Activated CD4-positive, alpha-beta T cell treated with anti-CD3 and anti-CD28 coated beads for 36 hours (primary cell): ENCODE measurements at places on chromosomes 6 and 20. TPM values are rescaled to one million over a fixed set of nuclear protein-coding genes. Genes with fewer than 3 reads are reported as not detected.

DNA sequence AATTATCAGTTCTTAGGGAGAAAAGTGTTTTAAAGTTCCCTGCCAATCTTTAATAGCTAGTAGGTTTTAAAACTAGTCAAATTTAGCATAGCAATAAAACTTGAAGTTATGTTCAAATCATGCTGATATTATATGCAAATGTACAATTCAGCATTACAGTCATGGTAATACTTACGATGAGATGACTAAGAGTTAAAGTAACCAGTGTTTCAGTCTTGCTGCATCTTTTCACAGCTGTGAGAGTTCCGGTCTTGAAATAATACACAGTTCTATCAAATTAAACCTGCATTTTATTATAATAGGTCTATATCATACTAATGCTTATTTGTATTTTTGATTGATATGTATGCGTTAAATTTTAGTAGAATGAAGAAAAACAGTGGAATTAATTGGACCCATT lies 26.1 kb downstream of the POPDC3 start:
- no peak for DNase-seq

GRCh38 chr20:53872561-53873229 lies 197.7 kb downstream of the BCAS1 start:
- DNase-seq = peak; percentile 54

DNA sequence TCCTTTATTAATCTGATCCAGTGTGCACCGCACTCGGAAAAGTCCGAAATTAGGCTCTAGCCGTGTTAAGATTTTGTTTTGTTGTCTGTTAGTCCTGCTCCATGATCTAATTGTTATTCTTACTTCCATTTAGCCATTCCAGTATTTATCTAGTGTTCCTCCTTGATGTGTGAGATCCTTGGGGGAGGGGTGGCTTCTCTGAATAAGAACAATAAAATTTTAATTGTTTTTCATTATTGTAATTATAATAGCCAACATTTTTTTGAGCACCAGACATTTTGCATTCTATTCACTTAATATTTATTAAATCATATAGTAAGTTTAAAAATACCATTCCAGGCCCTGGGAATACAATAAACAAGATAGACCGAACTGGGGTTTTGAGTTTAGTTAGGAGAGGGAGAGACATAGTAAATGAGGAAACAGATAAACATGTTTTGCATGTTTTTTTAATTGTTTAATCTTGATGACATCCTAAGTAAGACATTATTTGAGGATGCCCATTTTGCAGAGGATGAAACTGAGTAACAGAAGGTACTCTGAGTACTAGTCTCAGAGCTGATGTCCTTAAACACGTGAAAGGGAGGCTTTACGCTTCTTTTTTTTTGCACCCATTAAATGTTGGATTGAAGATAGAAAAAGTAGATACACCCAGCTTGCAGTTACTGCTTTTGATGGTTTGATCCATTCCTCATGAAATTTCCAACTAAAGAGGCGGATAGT lies 1.2 kb downstream of the CBFA2T2 start:
- DNase-seq = no peak

DNA sequence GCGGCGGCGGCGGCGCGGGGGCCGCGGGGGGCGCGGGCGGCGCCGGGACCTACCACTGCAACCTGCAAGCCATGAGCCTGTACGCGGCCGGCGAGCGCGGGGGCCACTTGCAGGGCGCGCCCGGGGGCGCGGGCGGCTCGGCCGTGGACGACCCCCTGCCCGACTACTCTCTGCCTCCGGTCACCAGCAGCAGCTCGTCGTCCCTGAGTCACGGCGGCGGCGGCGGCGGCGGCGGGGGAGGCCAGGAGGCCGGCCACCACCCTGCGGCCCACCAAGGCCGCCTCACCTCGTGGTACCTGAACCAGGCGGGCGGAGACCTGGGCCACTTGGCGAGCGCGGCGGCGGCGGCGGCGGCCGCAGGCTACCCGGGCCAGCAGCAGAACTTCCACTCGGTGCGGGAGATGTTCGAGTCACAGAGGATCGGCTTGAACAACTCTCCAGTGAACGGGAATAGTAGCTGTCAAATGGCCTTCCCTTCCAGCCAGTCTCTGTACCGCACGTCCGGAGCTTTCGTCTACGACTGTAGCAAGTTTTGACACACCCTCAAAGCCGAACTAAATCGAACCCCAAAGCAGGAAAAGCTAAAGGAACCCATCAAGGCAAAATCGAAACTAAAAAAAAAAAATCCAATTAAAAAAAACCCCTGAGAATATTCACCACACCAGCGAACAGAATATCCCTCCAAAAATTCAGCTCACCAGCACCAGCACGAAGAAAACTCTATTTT lies 2.0 kb downstream of the FOXC1 start:
- peak; percentile 24 for DNase-seq

GRCh38 chr6:160775792-160776580 lies 73.9 kb downstream of the PLG start:
- DNase-seq = no peak

Gene TTK
- 47.2 TPM for total RNA-seq

Gene FAM217A
- not detected for total RNA-seq
